ENCODE measurements at places on chromosomes 13 and 19. TPM values are rescaled to one million over a fixed set of nuclear protein-coding genes. Genes with fewer than 3 reads are reported as not detected.
A peak's percentile ranks its signal among the peaks of the same experiment; 100 is the strongest.

The LRRC8E gene
- total RNA-seq = not detected

- peak; percentile 59 for DNase-seq
These were observed 1.1 kb downstream of the PPP6R1 start for GRCh38 chr19:55257461-55258420.

DNA sequence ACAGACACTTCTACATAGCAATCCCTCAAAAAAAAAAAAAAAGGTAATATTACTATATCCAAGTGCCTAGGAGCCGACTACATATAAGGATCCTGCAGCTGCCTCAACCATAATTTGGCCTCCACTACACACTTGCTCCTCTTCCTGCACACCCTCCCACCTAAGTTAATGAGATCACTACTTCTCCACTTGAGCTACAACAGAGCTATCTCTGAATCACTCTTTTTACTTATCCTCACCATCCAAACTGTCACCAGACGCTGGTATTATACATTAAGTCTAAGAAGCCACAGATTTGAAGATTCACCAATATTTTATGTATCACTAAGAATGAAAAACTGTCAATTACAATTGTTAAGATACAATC lies 8.3 kb downstream of the OBI1 start:
- DNase-seq = no peak

The CLEC4M gene
- total RNA-seq = not detected

DNA sequence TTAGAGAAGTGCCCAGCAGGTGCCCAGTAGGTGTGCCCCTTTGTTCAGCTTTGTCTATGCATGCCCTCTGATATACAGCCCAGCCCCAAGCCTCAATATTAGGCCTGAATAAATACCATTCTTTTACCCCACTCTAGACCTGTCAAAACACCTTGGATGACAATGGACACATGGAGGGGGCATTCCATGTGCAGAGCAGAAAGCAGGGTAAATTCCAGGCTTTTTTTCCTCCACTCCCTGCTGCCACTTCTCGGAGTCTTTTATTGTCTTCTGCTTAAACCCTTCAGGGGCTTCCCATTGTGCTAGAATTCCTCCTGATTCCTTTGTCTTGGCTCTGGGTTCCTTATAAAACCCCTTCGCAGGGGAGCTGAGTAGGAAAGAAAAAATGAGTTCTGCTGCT lies 5.8 kb upstream of the FRY start:
- DNase-seq = no peak

- no peak for DNase-seq
These were observed 7.5 kb upstream of the OR10H5 start for GRCh38 chr19:15779756-15780476.

The KLF5 gene
- total RNA-seq = 2.3 TPM

GRCh38 chr19:41588497-41589209 lies 12.7 kb downstream of the CEACAM21 start:
- peak; percentile 61 for DNase-seq

DNA sequence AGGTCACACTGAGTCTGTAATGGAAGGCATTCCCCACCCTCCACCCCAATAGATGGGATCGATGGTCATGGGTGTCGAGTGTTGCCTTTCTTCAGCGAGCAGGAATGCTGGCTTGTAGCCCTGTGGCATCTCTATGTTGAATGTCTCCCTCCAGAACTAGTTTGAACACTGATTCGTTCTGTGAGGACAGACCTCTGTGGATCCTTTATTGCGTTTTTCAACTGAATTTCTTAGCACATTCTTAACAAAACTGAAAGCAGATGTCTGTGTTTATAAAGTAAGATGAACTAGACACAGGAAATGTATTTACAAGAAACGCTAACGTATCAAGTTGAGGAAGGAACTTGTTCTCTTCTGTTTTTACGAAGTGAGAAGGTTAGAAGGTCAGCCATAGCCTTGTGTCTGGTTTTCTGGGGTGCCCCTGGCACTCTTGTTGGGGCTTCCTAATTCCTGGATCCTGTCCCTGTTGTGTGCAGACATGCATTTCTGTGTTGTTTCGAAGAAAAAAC lies 36.8 kb upstream of the TM9SF2 start:
- DNase-seq = no peak

- no peak for DNase-seq
These were observed 39.1 kb downstream of the LATS2 start for GRCh38 chr13:21022056-21022979.

DNA sequence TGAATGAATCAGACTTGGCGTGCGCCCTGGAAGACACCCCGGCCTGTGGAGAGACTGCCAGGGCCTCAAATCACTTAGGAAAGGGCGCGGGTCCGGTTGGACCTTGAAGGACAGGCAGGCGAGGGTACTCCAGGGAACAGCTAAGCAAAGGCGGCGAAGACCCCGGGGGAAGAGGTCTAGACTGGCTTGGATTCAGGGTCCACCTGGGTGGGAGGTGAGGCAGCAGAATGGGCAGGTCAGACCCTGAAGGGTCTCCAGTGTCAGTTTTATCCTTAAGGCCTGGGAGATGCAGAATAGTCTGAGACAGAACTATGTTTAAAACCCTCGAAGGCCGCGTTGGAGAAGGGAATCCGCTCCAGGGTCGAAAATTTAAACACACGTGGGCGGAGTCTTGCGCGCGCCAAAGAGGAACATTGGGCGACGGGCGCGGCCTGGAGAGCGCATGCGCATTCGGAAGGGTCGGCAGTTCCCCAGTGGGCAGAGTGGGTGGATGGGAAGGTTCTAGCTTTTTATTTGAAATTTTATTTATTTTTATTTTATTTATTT lies 567 bp upstream of the SMG9 start:
- DNase-seq = peak; percentile 91

GRCh38 chr13:45108716-45109101 lies 11.6 kb upstream of the GTF2F2 start:
- DNase-seq = peak; percentile 41

The PABPC3 gene
- total RNA-seq = 0.20 TPM

The SLC10A2 gene
- not detected for total RNA-seq

The ZNF607 gene
- total RNA-seq = 4.4 TPM

The CYP4F22 gene
- total RNA-seq = 1.9 TPM

The ZNF177 gene
- 1.2 TPM for total RNA-seq

GRCh38 chr19:45814851-45815480 lies at the start of gene RSPH6A:
Gene RSPH6A, minus strand, starts transcription at chr19:45815308. Its CDS starts 132 bp downstream, at chr19:45815176.
- no peak for DNase-seq

- no peak for DNase-seq
These were observed 301 bp downstream of the POP4 start for GRCh38 chr19:29606420-29606747.

The NLRP7 gene
- total RNA-seq = not detected

DNA sequence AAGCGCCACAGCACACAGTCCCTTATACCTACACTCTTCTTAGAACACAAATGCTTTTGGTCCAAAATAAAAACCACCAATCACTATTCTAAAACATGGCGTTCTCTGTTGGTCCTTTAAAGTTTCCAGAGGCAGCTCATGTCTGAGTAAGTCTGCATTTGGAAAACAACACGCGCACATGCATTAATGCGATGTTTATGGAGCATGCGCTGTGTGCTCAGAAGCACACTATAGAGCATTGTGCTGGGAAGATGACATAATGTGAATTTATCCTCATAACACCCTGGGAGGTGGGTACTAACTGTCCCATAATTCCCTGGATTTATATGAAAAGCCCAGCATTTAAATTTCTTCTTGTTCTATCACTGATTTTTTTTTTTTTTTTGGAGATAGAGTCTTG lies 10.7 kb downstream of the ZNF682 start:
- DNase-seq = no peak

The ZNF763 gene
- total RNA-seq = 0.85 TPM

The ZNF835 gene
- 2.1 TPM for total RNA-seq

The CEACAM3 gene
- total RNA-seq = not detected

GRCh38 chr19:40807147-40808020 lies 8.4 kb downstream of the EGLN2 start:
- no peak for DNase-seq

The MYADM gene
- 69.4 TPM for total RNA-seq

- DNase-seq = no peak
These were observed 66.7 kb upstream of the LRCH1 start for GRCh38 chr13:46486270-46486669.

The LSM14A gene
- total RNA-seq = 112 TPM

DNA sequence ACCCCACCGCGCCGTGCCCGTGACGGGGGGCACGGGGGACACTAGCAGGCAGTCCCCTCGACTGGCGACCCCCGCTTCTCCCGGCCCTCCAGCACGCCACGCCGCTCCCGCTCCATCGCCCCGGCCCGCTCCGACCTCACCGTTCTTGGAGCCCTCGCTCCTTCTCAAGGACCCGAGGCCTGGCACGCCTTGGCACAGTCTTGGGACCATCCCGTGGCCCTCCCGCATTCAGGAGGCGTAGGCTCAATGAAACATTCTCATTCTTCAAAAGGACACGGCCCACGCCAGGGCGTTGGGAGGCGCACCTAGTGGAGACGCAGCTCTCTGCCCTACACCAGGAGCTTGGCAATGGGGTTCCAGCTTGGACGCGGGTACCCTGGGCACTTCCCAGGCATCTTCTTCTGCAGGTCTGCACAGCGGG lies 473 bp upstream of the CERS1 start:
- DNase-seq = no peak

The MCEMP1 gene
- total RNA-seq = not detected

- no peak for DNase-seq
These were observed 822.9 kb upstream of the PRR20A start for GRCh38 chr13:56317841-56318240.

DNA sequence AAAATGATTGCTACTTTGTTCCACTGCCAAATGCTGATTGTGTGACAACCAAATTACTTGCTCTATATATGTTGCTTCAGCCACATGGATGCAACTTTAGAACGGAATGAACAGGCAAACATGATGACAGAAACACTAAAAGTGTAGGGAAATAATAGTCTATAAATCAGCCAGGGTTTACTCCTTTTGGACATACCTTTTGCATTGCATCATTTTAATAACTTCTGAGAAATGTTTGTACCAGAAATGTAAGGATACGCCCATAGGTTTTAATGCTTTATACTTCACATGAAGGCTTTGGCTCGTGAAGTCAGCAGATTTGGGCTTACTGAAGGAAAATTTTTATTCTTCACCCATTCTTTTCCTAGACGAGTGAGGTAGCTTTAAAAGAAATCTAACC lies 141.0 kb downstream of the POSTN start:
- DNase-seq = no peak

GRCh38 chr13:48707405-48707804 lies 53.7 kb downstream of the CYSLTR2 start:
- no peak for DNase-seq

GRCh38 chr19:8149261-8150094 lies at the start of gene FBN3:
Gene FBN3, minus strand, starts transcription at chr19:8149592. Its CDS starts 2,112 bp downstream, at chr19:8147480.
- no peak for DNase-seq

The FOSB gene
- total RNA-seq = 5.6 TPM

GRCh38 chr13:27621116-27621365 lies 651 bp upstream of the POLR1D start:
- no peak for DNase-seq

The LIG1 gene
- total RNA-seq = 157 TPM

The CD37 gene
- 126 TPM for total RNA-seq

DNA sequence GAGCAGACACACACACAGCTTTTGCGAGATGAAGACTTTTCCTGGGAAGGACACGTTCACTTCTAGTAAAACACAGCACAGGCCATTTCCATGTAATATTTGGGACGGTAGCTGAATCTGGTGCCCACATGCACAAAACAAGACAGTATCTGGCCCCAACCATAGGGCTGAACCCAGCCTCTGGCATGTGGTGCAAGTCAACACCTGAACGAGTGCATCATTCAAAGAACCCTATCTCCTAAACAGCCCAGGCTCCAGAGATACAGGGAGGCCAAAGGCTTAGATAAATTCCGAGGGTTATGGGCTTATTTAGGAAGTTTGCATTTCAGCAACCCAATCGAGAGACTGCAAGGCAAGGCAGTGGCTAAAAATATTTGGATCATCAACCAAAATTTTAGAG lies 2.7 kb upstream of the TFDP1 start:
- DNase-seq = peak; percentile 26

The HTR2A gene
- total RNA-seq = not detected

- no peak for DNase-seq
These were observed 3.2 kb downstream of the KLF16 start for GRCh38 chr19:1860042-1860775.

The CCL25 gene
- total RNA-seq = not detected

GRCh38 chr13:80436571-80437169 lies 95.7 kb upstream of the SPRY2 start:
- DNase-seq = no peak
